ENCODE measurements at places on chromosomes 7 and 10.

- no peak for DNase-seq
These were observed 166.8 kb downstream of the USP6NL start for GRCh38 chr10:11444531-11445228.

- DNase-seq = no peak
These were observed 53.2 kb upstream of the FAM3C start for GRCh38 chr7:121449329-121449728.

DNA sequence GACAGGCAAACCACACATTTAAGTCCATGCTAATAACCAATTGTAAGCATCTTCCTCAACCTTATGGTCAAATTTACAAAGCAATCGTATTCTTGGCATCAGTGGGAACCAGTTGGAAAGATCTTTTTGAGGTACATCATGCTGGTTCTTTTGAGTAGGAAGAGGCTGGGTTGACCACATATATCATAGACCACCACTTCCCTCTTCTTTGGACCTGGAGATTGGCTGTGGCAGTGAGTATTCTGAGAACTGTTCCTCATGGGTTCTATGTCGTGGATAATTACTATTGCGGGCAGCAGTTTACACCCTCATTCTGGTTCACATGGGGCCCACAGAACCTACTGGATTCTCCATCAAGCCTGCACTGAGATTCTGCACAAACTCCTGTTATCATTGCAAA is 35.5 kb upstream of the C1GALT1 start:
- no peak for DNase-seq

GRCh38 chr10:49508654-49509053 is 30.3 kb downstream of the ERCC6 start:
- DNase-seq = no peak

DNA sequence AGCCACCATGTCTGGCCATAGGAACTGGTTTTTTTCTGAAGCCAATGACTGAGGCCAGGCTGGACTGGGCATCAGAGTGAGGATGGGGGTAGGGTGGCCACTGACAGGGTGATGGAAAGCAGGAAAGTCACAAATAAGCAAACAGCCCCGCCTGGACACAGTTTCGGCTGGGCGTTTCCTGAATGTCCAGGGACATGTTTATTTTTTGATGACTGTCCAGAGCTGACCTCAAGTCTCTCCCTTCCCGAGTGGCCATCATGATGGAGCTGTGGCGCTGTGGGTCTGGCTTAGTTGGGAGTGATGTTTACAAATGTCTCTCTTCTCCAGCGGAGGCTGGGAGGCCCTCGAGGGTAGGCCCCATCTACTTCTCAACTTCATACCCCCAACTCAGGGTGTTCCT is 37.1 kb upstream of the COMTD1 start:
- no peak for DNase-seq

DNA sequence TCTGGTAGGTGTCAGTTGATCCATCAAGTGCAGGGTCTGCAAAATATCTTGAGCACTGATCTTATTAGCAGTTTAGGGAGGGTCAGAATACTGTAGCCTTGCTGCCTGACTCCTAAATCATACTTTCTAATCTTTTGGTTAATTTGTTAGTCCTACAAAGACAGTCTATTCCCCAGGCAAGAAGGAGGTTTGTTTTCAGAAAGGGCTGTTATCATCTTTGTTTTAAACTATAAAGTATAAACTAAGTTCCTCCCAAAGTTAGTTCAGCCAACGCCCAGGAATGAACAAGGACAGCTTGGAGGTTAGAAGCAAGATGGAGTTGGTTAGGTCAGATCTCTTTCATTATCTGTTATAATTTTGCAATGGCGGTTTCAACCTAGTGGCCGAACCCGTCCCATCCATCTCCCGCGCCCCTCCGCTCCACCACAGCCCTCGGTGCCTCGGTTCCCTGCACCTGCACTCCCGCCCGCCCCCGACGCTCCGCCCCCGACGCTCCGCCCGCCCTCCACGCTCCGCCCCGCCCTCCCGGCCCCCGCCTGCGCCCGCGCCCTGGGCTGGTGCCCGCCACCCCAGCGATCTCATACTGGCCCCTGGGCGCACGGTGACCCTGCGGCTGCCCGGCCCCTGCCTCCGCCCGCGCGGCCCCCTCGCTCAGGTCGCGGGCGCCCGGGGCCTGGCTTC is at the start of gene ADCK2:
Gene ADCK2 (plus strand): TSS at position 564 of the 681 bp plus-strand sequence. CDS start 386 bp downstream, outside the sequence.
- DNase-seq = peak; percentile 57

DNA sequence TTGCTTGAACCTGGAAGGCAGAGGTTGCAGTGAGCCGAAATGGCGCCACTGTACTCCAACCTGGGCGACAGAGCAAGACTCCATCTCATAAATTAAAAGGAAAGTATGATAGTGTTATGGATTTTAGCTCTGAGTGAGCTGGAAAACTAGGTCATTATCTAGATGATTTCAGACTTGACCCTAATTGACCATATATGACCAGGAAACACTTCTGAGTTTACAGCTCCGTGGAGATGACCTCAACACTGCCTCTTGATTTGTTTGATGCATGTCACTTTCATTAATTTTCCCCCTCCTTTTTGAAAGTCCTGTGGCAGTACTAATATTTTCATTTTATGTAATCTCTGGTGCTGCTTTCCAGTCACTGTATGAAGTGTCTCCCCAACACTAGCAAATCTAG is 7.8 kb upstream of the SEC61A2 start:
- DNase-seq = no peak

DNA sequence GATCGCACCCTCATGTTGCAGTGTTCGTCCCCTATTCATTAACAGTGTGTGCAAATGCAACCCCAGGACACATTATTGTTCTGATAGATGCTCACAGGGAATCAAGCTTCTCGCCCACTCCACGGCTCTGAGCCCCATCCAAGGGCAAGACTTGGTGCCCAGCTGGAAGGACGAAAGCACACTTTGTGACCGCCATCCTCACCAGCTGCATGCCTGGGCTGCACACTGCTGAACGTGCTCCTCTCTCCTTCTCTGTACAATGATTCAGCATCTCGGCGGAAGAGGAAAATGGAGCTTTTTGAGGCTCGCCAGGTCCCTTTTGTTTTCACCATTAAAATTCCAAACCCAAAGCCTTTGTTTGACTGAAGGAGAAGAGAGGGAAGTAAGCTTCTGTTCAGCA is 41.9 kb downstream of the MKI67 start:
- DNase-seq = no peak

- no peak for DNase-seq
These were observed 32.7 kb upstream of the VSIR start for GRCh38 chr10:71805776-71806703.

DNA sequence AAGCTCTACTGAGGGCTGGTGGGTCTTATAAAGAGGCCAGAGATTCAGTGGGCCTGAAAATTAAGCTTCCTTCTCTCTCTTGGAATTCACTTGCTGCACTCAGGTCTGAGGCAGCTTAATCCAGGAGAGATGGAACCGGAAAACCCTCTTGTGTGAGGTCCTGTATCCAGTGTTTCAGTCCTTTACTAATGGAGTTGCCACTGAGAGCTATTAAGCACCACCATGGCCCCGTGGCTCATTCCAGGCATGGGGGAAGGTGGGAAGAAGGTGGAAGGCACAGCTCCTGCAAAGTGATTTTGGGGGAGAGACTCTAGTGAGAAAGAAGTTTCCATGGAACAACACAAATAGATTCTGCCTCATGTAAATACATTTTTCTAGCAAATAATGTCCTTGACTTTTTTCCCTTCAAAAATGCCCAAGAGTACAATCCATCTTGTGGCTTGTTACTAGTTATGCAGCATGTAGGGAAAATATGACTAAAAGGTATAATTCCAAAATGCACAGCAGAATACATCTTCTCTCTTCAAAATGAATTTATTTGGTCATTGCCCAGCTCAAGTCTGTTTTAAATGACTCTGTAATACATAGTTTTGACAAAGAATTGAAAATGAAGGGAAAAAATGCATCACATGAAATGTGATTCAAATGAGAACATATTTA is 46.7 kb upstream of the FOXI2 start:
- DNase-seq = no peak

GRCh38 chr10:132457328-132458070 is 60.5 kb downstream of the PWWP2B start:
- peak; percentile 9 for DNase-seq

DNA sequence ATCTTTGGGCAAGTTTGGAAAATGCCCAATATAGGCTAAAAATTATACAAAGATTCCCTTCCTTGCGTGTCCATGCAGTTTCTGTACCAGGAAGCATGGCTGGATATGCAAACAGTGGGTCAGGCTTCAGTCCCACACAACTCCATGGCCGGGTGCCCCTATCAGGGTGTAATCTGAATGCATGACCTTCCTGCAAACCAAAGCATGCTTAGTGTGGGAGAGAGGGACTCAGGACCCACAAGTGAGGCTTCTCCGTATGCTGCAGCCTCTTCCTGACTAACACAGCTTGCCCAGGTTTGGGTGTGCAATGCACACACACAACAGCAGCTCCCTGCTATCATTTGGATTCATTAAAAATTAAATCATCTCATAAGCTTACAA is 8.5 kb downstream of the AKR1B10 start:
- no peak for DNase-seq

- DNase-seq = no peak
These were observed 129.7 kb downstream of the MARCHF5 start for GRCh38 chr10:92420546-92421275.

DNA sequence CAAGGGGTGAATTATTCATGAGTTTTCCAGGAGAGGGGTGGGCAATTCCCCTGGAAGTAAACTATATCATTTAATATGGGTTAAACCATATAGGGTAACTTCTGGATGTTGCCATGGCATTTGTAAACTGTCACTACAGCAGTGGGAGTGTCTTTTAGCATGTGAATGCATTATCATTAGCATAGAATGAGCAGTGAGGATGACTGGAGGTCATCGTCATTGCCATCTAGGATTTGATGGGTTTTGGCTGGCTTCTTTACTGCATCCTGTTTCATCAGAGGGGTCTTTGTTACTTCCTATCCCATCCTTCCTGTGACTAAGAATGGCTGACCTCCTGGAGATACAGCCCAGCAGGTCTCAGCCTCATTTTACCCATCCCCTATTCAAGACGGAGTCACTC is 139.5 kb upstream of the PRKCQ start:
- no peak for DNase-seq

DNA sequence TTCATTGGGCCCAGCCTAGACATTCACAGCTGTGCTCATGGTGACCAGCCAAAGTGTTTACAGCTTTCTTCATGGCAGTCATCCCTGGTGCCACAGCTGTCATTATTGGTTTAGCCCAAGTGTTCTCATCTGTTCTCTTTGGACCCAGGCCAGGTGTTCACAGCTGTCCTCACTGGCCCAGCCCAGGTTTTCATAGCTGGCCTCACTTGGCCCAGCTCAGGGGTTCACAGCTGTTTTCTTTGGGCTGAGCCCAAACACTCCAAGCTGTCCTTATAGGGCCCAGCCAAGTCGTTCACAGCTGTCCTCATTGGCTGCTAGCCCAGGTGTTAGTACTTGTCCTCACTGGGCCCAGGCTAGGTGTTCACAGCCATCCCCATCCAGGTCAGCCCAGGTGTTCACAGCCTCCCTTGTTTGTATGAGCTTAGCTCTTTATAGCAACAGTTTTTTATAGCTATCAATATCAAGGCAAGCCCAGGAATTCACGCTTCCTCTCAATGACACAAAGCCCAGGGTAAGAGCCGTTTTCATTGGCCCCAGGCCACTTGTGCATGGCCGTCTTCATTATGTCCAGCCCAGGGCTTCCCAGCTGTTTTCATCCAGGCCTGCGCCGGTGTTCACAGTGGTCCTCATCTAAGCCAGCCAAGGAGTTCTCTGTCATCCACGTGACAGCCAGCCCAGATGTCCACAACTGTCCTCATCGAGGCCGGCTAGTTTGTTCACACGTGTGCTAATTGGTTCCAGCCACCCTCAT is 11.6 kb downstream of the FRG2B start:
- DNase-seq = no peak

DNA sequence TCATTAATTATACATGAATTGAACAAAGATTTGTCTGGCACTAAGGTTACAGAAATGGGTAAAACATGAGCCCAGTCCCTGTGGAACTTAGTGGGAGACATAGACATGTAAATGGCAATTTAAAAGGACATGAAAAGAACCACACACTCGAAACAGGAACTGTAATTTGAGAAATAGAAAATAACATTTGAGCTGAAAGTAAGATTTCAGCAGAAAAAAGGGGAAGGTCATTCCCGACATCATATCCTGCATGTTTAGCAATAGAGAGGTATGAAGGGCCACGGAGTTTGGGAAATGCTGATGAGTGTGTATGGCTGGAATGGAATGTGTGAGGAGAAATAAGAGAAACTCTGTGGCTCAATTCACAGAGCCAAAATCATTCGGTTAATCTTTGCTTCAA is 175.4 kb upstream of the AHR start:
- DNase-seq = no peak

DNA sequence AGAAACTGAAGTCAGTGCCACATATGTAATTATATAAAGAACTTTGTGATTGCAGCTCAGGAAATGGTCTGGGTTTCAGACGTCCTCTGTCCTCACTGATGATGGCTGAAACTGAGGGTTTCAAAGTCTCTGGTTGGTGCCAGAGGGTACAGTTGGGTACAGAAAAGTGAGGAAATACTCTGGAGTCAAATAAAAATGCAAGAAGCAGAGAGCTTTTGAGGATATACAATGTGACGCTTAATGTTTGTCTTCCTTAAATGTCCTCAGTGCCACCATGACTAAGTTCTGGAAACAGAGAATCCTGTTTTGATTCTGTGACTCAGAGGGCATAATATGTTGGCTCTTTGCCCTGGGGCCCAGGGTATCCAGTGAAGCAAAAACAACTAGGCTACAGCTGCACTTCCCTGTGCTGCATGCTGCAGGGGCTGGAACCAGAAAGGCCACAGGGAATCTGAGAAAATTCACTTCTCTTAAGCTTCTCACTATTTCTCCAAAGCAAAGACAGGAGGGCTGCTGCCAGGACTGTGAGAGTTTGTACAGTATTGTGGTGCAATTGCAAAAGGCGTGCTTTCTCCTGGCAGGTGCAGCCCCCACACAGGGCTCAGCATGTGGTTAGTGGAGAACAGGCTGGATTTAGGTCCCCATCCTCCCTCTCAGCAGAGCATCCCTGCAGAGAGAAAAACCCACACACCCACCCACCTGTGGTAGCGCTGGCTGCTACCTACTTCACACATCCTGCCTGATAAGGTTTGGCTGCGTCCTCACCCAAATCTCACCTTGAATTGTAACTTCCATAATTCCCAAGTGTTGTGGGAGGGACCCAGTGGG is 169.5 kb upstream of the SVIL start:
- DNase-seq = no peak

DNA sequence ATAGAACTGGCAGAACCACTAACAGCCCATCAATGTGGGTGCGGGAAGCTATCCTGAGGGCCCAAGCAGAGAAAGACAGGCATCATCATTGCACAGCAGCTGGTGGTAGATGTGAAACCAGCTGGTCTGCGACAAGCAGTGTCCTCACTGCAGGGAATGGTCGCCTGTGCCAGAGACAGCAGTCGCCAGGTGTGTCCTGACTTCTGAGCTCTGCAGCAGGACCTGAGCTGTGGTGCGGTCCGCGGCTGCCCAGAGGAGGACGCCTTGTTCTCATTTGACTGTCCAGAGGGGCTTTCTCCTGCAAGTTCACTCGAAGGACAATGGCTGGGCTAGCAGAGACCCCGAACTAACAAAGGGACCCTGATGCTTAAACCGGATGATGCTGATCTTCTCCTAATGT is 97.4 kb downstream of the LRRC18 start:
- DNase-seq = no peak

GRCh38 chr7:138666385-138666784 is 34.8 kb downstream of the SVOPL start:
- DNase-seq = no peak

GRCh38 chr7:134832367-134832766 is 52.9 kb downstream of the CALD1 start:
- DNase-seq = no peak

- DNase-seq = no peak
These were observed 281.1 kb downstream of the WDR11 start for GRCh38 chr10:121132273-121132672.

Data from stimulated activated naive CD4-positive, alpha-beta T cell (primary cell).